Stimulated activated CD8-positive, alpha-beta memory T cell treated with anti-CD3 and anti-CD28 coated beads, Interleukin-15, amount 100 ng/mL, for 1 hour (primary cell): ENCODE measurements at places on chromosomes 1 and 21.

GRCh38 chr1:208162903-208163302 is 81.3 kb downstream of the PLXNA2 start:
- no peak for DNase-seq

DNA sequence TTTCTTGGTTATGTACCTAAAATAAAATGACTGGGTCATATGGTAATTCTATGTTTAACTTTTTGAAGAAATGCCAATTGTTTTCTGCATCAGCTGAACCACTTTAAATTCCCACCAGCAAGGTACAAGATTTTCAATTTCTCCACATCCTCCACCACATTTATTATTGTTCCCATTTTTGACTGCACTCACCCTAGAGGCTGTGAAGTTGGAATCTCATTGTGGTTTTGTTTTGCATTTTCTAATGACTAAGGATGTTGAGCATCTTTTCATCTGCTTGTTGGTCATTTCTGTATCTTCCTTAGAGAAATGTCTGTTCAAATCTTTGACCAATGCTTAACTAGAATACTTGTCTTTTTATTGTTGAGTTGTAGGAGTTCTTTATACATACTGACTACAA is 72.5 kb downstream of the ASTN1 start:
- DNase-seq = no peak

- no peak for DNase-seq
Measured at GRCh38 chr1:228101614-228101993, 1.5 kb downstream of the C1orf35 start.

DNA sequence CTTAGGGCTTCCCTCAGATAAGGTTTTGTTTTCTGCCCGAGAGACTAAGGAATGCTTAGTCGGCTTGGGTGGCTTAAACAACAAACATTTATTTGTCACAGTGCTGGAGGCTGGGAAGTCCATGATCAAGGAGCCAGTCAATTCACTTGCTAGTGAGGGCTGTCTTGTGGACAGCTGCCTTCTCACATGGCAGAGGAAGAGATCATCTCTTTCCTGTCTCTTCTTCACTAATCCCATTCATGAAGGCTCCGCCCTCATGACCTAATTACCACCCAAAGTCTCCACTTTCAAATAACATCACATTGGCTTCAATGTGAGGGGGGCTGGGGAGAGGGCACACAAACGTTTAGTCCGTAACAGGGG is 50.5 kb upstream of the IL12RB2 start:
- no peak for DNase-seq

GRCh38 chr1:212447478-212447877 is 14.8 kb downstream of the NENF start:
- DNase-seq = no peak

- no peak for DNase-seq
Measured at GRCh38 chr21:33270986-33271385, 4.8 kb downstream of the IL10RB start.

GRCh38 chr1:205258719-205259118 is 31.0 kb downstream of the TMCC2 start:
- no peak for DNase-seq

- DNase-seq = no peak
Measured at GRCh38 chr1:175514387-175514953, 228.9 kb downstream of the TNR start.

GRCh38 chr1:110714374-110714995 is 39.7 kb upstream of the KCNA3 start:
- no peak for DNase-seq

DNA sequence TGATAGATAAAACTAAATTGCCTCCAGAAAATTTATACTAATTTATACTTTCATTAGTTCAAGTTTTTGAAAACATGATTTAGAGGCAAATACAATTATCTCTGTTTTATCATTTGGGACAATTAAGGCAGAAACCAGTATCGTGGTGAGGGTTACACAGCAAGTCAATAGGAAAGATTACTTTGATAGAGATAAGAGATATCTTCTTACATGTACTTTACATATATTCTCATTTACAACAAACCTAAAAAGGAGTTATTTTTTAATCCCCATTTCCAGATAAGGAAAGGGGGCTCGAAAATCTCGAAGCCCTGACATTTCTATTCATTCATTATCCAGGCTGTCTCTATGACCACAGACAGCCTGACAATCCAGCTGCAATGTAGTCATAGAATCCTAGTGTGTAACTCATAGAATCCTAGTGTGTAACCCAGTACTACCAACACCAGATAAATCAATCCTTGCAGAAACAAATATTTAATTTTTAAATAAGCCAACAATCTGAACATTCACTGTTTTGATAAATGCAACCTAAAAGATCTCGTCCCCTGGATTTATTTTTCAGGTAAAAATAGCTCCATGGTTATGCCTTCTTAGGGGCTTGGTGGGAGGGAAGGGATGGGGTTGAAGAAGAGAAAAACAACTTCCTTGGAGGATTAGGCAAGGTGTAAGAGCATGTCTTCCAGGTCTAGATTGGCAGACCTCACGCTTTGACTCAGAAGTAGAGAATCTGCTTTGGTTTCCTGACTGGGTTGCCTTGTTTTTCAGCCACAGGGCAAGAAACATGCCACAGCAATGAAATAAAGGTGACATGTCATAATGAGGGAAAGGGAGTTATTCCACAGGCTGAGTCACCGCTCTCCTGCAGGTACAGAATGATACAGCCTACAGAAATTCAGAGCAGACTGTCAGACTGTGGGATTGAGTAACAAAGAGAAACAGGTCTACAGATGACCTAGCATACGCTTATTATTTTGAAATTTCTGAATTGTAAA is 45.6 kb downstream of the IRF2BP2 start:
- no peak for DNase-seq

DNA sequence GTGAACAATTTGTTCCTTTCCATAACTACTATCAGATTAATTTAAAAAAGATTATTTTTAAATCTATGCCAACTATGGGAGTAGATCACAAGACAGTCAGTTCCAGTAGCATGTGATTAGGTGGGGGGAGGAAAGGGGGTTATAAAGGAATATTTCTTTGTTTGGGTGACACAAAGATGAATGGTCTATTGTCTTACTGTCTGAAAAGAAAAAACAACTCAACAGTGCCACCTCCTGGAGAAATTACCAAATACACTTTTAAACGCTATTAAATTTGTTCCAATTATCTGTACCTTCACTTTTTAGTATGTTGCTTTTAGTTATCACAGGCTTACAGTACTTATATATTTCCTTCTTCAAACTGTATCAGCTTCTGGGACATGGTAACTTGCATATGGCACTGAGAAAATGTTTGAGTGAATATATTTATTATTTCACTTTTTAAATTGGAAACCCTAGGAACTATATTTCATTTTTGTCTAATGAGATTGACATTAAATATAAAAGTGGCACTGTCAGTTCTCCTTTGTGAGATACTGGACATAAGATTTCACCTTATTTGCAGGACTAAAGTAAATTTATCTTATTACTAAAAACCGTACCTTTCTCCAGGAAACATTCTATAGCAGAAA is 1.7 kb upstream of the SORT1 start:
- DNase-seq = no peak

DNA sequence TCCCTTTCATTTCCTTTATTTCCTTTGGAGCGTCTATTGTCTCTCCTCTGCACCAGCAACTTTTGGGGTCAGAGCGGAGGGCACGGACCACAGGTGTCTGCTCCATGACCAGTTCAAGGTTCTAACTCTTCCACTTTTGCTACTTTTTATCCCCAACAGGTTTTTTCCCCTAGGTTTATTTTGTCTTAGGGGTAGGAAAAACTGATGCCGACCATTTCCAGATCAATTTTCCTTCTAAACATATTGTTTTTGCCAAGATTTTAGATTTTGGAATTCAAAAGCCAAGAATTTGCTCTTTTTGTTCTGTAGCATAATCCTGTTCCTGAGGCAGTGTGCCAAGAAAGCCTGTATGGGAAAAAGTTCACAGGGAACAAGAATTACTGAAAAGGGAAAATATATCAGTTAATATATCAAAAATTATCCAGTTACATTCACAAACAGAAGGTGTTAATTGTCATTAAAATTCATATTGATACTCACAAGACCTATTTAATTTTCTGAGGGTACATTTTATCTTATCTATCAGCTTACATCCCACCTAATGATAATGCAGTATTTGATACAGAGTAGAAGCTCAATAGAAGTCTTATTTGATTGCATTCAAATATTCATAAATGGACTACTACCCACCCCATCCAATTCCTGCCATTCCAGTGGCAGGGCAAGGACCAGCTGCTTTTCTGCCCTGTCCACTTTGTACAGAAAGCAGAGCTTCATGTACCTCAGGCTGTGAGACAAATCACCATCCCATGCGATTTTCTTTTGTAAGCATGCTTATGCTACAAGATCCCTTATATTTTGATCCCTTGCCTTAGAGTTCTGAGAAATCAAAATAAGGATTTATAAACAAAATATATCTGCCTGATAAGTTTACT is 31.2 kb downstream of the TSEN15 start:
- DNase-seq = no peak

- no peak for DNase-seq
Measured at GRCh38 chr1:17596186-17596585, 56.7 kb downstream of the ARHGEF10L start.

DNA sequence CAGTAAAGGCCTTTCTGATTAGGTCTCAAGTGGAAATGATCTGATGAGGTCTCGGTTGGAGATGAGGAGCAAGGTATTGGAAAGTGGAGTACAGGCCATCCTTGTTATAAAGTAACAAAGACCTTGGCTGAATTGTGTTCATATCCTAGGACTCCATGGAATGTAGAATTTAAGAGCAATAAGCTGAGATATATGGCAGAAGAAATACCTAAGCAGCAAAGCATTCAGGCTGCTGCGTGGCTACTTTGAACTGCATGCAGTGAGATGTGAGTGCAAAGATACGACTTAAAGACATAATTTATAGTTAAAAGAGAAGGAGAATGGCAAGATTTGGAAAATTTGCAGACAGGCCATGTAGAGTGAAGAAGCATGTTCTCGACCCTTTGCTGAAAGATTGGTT is 11.2 kb upstream of the XPR1 start:
- DNase-seq = no peak

- DNase-seq = no peak
Measured at GRCh38 chr1:30029677-30030076, 693.7 kb downstream of the MATN1 start.

DNA sequence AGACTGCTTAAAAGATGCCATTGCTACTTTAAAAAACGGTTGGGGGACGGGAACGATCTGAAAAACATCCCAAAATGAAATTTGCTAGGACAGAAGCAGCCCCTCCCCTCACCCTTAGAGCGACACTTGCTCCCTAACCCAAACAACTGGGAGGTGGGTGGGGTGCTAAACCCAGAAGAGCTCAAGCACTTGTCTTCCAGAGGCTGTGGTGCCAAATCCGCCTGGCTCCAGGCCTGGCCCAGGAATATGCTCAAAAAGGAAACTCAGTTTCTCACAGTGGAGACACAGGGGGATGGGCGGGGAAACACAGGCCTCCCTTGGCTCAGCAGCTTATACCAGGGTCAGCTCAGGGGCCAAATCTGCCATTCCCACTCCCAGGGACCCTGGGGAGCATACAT is 644 bp upstream of the PBXIP1 start:
- DNase-seq = no peak

DNA sequence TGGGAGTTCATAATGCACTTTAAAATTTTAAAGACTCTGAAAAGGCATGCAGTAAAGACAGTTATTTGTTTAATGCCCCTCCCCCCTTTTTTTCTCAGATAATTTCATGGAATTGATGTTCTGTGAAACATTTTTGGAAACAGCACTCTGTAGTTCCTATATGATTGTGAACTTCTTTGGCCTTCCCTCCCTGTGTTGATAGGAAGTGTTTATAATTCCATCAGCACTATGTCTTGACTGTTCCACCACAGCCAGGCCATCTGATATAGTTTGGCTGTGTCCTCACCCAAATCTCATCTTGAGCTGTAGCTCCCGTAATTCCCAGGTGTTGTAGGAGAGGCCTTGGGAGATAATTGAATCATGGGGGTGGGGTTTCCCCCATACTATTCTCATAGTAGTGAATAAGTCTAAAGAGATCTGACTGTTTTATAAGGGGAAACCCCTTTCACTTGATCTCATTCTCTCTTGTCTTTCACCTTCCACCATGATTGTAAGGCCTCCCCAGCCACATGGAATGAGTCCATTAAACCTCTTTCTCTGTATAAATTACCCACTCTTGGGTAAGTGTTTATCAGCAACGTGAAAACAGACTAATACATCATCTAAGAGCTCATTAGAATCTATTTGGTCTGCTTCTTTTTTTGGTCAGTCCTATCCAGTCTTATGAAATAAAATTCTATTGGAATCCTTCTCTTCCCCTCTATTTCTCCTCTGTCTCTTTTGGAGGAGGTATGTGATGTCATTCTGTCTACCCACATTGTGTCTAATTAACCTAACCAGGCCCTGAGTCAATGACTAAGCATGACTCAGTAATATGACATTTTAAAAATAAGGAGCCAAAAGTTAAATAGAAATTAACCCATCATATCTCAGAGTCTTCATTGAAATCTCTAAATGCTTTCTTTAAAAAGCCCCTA is 8.9 kb downstream of the CCDC185 start:
- DNase-seq = no peak

DNA sequence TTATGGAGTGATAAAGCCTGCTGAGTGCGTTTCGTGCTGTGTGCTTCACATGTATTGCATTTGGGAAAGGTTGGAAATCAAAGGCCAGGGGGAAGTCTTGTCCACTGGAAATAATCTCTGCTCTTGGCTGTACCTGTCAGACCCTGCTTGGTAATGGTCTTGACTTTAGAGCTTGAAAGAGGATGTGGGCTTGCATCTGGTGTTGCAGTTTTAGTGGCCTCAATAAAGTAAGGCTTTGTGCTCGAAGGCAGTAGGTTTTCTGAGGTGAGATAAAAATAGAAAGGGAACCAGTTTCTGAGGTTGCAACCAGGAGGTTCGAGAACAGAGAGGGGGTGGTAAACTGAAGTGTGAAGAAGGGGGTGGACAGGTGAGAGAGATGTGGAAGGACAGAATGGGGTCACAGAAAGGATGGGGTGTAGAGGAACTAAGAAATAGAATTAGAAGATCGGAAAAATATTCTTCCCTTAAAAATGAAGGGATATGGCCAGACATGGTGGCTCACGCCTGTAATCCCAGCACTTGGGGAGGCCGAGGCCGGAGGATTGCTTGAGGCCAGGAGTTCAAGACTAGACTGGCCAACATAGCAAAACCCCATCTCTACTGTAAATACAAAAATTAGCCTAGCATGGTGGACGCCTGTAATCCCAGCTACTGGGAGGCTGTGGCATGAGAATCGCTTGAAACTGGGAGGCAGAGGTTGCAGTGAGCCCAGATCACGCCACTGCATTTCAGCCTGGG is 1.5 kb downstream of the S100PBP start:
- no peak for DNase-seq
